ENCODE measurements at places on chromosomes 2 and 18.

- DNase-seq: no peak
Measured at GRCh38 chr2:7962161-7962560, 719.7 kb upstream of the ID2 start.

DNA sequence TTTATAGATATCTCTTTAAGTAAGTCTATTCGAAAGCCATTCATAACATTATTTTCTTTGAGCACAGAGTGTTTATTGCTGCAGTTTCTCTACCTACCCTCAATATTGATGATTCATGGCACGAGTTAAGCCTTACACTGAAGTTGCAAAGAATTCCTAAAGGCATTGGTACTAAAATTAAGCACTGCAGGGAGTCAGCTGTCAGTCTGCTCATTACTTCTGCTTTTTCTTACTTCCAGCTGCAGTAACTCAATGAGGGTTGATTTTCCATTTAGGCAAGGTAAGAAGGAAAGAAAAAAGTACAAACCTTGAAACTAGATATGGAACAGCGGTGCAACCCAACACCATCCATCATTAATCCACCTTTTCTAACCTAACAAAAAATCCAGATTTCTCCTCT lies 65.2 kb downstream of the RNF152 start:
- no peak for DNase-seq

GRCh38 chr2:100409975-100410647 lies 7.4 kb downstream of the CHST10 start:
- DNase-seq: no peak

DNA sequence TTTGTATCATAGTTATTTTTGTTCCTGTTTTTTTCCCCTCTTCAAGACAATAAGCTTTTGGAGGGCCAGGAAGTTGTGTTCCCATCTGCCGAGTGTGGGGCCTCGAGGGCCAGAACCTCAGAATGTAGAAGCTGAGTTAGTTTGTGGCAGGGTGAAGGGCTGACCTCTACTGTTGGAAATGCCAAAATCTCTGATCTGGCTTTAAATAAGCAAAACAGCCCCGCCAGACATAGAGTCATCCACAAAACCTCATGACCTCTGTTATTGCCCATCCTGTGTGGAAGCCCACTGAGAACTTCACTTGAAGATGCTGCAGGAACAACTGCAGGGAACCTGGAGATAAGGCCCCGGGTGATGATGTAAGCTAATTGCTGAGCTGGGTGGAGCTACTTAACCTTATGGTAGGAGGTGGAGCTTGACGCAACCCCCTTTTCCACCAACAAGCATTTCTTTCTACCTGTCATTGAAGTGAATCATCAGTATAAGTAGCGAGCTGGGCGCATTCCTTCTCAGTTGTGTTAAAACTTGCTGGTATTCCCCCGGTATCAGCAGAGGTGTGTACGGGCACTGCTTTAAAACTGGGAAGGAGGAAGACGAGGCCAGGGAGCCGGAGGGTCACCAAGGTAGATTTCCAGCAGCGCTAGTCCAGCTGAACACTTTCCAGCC lies 177.2 kb downstream of the NEDD4L start:
- DNase-seq: peak; percentile 72

DNA sequence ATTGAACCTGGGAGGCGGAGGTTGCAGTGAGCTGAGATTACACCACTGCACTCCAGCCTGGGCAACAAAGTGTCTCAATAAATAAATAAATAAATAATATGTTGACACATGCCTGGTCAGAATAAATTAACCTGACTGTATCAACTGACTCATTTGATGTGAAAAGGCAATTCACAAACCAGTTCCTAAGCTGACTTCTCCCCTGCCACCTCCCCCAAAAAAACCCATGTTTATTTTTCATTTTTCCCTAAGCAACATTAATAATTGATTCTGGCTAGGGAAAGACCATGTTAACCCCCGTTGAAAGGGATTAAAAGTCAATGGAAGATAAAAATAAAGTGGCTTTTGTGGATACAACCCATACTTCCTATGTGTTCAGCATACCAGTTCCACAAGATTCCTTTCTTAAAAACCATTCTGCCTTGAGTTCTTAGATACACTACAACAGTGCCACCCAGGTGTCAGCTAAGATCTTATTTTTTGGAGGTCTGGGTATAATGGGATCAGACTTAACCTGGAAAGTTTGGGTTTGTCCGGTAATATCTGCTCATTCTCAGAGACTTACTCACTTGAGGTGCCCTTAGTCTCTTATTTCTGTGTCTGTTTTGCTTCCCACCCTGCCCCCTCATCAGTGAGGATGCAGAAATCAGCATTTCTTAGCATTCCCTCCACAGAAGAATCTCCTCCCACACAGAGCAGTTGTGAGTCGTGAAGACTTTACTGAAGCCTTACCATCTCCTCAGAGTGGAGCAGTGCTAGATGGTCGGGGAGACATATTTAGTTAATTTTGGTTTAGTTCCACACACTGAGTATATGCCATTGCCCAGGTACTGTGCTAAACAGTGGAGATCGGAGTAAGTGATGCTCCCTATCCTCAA lies 10.1 kb upstream of the MCFD2 start:
- no peak for DNase-seq

GRCh38 chr2:158239271-158239670 lies 137.6 kb downstream of the UPP2 start:
- no peak for DNase-seq

GRCh38 chr2:127932199-127932876 lies 46.6 kb upstream of the AMMECR1L start:
- peak; percentile 76 for DNase-seq

GRCh38 chr2:216557820-216558219 lies 59.2 kb downstream of the RPL37A start:
- DNase-seq: no peak

GRCh38 chr18:25881149-25881548 lies 209.3 kb downstream of the SS18 start:
- DNase-seq: no peak

DNA sequence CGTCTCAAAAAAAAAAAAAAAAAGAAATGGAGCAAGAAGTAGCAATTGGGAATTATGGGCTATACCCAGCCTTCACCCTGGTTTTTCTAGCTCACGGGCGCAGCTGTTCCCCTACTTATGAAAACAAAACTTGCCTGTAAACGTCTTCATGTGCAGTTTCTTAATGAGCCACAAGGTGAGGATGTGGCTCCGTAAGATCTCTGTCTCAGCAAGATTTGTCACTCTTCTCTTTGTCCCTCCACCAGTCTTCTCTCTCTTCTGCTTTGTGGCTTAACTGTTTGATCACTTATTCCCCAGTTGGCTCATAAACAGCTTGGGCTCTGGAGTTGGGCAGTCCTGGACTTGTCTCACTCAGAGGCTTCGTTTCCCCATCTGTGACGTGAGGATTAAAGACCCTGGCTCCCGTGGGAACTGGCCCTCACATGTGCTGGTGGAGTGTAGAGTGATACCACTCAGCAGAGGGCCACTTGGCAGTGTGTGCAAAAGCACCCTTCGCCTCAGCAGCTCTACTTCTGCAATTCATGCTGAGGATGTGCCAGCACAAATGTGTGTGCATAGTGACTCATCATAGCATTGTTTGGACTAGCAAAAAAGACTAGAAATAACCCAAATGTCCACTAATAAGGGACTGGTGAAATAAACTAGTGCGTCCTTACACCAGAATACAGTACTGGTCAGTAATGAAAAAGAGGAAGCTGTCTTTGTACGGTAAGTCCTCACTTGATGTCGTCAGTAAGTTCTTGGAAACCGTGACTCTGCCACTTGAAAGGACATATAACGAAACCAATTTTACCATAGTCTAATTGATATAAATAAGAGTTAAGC lies 8.7 kb downstream of the CEP68 start:
- DNase-seq: peak; percentile 95

GRCh38 chr2:1593371-1594122 lies 150.8 kb downstream of the PXDN start:
- DNase-seq: peak; percentile 87

DNA sequence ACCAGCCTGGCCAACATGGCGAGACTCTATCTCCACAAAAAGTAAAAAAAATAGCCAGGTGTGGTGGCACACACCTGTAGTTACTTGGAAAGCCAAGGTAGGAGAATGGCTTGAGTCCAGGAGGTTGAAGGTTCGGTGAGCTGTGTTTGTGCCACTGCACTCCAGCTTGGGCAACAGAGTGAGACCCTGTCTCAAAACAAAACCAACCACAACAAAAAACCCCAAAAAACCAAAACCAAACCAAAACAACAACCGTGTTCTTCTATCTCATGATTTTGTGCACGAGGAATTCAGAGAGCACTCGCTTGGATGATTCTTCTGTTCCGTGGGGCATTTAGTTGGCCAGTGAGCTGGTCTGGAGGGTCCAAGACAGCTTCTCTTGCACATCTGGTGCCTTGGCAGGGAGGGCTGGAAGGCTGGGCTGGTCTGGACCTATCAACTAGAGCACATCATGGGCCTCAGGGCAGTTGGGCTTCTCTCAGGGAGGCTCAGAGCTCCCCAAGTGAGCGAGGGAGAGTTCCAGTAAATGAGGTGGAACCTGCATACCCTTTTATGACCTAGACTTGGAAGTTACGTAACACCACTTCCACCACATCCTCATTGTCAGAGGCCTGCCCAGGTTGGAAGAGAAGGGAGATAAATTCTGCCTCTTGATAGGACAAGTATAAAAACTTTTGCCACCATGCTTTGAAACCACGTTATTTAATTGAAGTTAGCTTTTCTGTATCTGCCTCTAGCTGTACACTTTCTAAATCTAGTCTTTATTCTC lies 25.2 kb downstream of the SIX2 start:
- no peak for DNase-seq

Measured in cardiac fibroblast (primary cell).